ENCODE measurements at places on chromosomes 7 and 10.

DNA sequence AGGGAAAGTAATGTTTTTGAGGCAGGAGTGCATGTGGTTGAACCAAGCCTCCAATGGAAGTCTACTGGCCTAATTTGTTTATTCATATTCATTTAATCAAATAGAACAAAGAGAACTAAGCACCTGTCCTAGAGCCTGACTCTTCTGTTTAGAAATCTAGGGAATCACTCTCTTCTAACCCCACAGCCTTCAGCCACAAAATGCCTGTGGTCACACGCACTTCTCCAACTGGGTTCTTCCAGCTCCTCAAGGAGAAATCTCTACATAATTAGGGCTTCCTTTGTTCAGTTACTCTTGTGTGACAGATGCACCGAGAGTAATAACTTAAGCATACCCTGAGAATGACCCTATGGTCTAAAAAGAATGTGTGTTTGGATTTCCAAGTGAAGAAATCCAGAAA, 133.7 kb upstream of the NAMPT start:
- peaks cover 15% of the 10 kb centered on the region for H3K4me1 ChIP-seq
- H3K36me3 ChIP-seq: no peaks in the 10 kb centered on the region
- no peak overlapping the region for H3K4me3 ChIP-seq
- H3K27ac ChIP-seq: no peak overlapping the region
- no peak for DNase-seq
- H3K27me3 ChIP-seq: no peaks in the 10 kb centered on the region

- H3K27me3 ChIP-seq: no peaks in the 10 kb centered on the region
- H3K4me1 ChIP-seq: no peaks in the 10 kb centered on the region
- H3K27ac ChIP-seq: no peak overlapping the region
Observed at GRCh38 chr10:76301950-76302349, 870.5 kb downstream of the LRMDA start.

DNA sequence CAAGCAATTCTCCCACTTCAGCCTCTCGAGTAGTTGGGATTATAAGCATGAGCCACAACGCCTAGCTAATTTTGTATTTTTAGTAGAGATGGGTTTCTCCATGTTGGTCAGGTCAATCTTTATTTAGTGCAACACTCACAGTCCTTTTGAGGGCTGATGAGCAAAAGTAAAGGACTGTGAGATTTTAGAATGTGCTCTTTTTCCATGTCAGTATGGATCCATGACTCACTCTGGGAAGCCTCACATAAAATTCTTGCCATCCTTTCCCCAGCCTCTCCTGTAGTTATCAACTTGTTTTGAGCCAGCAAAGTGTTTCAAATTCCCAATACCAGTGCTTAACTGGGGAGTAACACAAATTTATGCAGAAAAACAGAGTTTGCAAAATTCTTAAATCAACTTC, 135.8 kb upstream of the CXCL12 start:
- no peaks in the 10 kb centered on the region for H3K36me3 ChIP-seq
- H3K4me1 ChIP-seq: no peaks in the 10 kb centered on the region
- no peak overlapping the region for H3K27ac ChIP-seq
- H3K27me3 ChIP-seq: no peaks in the 10 kb centered on the region
- no peak for DNase-seq

GRCh38 chr7:47498229-47499056, 83.5 kb downstream of the TNS3 start:
- H3K36me3 ChIP-seq: peaks cover 55% of the 10 kb centered on the region
- H3K27me3 ChIP-seq: no peaks in the 10 kb centered on the region
- H3K4me1 ChIP-seq: peaks cover 68% of the 10 kb centered on the region
- DNase-seq: no peak

GRCh38 chr7:4803397-4804241, 28.2 kb downstream of the AP5Z1 start:
- H3K36me3 ChIP-seq: no peaks in the 10 kb centered on the region
- no peaks in the 10 kb centered on the region for H3K4me1 ChIP-seq
- no peak for DNase-seq
- H3K27me3 ChIP-seq: peaks cover 18% of the 10 kb centered on the region
- H3K4me3 ChIP-seq: no peak overlapping the region

DNA sequence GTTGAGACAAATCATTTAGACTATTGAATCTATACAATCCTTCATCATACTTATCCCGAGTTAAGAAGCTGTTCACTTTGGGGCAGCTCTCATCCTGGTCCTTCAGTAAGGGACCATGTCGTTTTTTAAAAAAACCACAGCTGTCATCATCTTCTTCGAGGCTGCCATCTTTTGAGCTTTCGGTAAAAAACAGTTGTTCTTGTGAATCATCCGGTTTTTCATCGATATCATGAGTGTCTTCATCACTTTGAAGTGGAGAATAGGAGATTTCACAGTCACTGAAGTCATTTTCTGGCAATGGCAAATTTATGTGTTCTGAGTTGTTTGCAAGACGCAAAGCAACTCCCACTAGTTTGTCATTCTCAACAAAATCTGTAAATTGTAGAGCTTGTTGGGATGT, 3.9 kb downstream of the DCLRE1A start:
- no peak for DNase-seq
- no peaks in the 10 kb centered on the region for H3K27me3 ChIP-seq
- H3K27ac ChIP-seq: no peak overlapping the region
- peaks cover 23% of the 10 kb centered on the region for H3K36me3 ChIP-seq
